Type B pancreatic cell (in vitro differentiated cells): ENCODE measurements at places on chromosomes 6 and 20. TPM values are rescaled to one million over a fixed set of nuclear protein-coding genes. Genes with fewer than 3 reads are reported as not detected.
A peak's percentile ranks its signal among the peaks of the same experiment; 100 is the strongest.

DNA sequence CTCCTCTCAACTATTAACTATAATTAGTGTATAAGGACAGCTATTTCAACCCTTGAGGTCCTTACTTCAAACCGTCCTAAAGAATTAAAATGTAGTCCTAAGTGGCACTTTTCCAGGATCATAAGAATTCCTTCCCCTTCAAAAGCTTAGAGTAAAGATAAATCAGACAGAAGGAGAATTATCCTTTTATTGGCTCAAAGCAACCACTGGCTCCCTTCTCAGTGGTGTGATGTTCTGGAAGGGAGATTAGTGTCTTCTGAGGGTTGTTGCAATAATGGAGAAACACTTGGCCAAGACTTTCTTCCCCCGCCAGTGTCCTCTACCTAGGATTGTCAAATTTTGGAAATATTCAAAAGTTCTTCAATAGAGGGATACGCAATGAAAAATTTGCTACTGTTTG lies 89.1 kb upstream of the PLEKHG1 start:
- DNase-seq = no peak

GRCh38 chr6:122432816-122433215 lies 33.4 kb downstream of the HSF2 start:
- no peak for DNase-seq

DNA sequence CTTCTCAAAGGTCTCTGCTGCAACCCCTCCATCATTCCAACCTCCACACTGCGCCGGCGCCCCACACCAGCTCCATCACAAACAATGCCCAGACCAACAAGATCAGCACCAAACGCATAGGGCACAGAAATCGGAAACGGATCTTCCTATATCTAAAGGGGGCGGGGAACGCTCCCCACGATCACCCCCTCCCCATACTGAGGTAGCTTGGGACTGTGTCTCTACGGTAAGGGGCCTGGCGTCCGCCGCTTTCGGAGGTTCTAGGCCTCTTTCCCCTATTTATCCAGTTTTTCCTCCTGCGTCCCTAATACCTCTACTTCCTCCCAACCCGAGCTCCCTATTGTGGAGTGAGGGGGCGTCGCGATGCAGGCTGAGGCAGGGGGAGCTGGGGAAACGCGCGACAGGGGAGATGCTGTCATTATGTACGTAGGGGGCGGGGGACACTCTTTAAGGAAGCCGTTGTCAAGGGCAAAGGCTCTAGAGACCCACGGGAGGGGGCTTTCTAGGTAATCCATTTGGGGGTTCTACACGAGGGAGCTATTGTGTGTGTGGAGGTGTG lies 909 bp downstream of the DNAAF9 start:
- peak; percentile 63 for DNase-seq

Gene GTSF1L
- not detected in 2 replicates for total RNA-seq

Gene SF3B5
- 138 and 148 TPM in 2 replicates for total RNA-seq
